ENCODE measurements at places on chromosomes 7 and 10.

GRCh38 chr10:14686356-14686755 lies 88.3 kb downstream of the FAM107B start:
- DNase-seq: no peak

DNA sequence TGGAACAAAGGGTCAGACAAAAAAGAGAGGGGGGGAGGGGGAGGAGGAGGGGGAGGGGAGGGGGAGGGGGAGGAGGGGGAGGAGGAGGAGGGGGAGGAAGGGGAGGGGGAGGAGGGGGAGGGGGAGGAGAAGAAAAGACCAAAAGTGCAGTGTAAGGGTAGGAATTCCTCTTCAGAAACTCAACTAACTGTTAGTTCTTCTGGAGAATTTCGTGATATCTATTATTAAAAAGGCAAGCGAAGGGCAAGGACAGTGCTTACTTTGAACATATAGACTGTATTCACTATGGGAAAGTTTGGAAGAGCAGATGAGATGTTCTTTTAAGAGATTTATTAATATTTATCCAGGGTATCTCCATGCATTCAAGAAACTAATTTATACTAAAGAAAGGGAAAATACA lies 258.1 kb downstream of the CACNA2D1 start:
- no peak for DNase-seq

- DNase-seq: peak; percentile 44
These were observed 157.9 kb downstream of the PLXDC2 start for GRCh38 chr10:19974138-19974537.

DNA sequence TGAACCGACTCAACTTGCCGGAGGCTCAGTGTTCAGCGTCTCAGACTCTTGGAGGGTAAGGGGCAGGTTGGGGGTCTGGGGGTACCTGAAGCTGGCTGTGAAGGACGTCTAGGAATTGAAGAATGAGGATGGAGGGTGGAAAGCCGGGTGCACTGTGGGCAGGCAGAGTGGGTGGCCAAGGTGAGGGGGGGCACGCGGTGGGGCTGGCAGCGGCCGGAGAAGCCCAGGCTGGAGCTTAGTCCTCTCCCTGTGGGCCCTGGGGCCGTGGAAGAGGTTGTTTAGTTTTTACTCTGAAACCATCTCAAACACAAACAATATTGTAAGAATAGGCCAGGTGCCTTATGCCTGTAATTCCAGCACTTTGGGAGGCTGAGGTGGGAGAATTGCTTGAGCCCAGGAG lies 83.4 kb downstream of the UNCX start:
- DNase-seq: no peak

- peak; percentile 47 for DNase-seq
These were observed 33.4 kb downstream of the CCDC6 start for GRCh38 chr10:59872892-59873463.

- DNase-seq: no peak
These were observed 80.7 kb downstream of the SLC37A3 start for GRCh38 chr7:140317597-140317996.

- DNase-seq: no peak
These were observed 14.0 kb downstream of the RBP3 start for GRCh38 chr10:47362199-47362598.

DNA sequence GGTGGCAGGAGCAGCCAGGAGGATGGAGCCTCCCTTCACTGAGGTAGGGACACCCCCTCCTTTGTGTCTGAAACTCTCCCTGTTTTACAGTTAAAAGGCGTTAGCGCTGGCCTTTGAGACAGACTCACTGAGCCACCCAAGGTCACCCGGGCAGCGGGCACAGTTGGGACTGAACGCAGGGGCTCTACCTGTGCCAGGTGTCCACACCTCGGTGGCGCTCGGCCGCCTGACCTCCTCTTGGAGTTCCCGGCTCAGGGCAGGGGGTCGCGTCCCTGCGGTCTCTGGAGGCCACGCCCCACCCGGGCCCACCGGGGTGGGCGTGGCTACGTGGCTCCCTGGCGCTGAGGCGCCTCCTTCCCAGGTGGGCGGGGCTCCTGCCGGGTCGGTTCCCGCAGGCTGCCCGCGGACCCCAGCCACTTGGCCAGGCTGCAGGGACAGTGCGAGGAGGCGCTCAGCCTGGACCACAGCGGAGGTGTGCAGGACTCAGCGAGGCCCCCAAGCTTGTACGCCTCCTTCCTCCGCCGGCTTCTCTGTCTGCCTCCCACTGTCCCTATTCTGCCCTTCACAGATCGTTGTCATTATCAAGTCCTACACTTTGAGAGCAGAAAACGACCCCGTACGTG lies 39.9 kb upstream of the LEP start:
- no peak for DNase-seq

GRCh38 chr7:88101769-88102168 lies 118.1 kb downstream of the SRI start:
- DNase-seq: no peak

GRCh38 chr7:105643384-105643783 lies 62.1 kb upstream of the EFCAB10 start:
- peak; percentile 47 for DNase-seq

DNA sequence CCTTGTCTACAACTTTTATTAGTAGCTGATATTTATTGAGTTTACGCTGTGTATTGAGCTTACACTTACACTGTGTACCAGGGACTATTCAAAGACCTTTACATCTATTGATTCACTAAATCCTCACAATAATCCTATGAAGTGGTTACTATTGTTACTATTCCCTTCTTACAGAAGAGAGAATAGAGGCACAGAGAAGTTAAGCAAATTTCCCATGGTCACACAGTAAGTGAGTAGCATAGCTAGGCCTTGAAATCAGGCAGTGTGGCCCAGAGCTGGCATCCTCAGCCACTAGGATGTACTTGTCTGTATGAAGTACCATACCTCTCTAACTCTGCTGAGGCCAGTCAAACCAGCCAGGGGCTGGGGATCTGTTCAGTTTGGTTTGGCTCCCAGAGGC lies 7.6 kb downstream of the COL13A1 start:
- no peak for DNase-seq

- no peak for DNase-seq
These were observed 55.3 kb upstream of the YAE1 start for GRCh38 chr7:39510864-39511354.

DNA sequence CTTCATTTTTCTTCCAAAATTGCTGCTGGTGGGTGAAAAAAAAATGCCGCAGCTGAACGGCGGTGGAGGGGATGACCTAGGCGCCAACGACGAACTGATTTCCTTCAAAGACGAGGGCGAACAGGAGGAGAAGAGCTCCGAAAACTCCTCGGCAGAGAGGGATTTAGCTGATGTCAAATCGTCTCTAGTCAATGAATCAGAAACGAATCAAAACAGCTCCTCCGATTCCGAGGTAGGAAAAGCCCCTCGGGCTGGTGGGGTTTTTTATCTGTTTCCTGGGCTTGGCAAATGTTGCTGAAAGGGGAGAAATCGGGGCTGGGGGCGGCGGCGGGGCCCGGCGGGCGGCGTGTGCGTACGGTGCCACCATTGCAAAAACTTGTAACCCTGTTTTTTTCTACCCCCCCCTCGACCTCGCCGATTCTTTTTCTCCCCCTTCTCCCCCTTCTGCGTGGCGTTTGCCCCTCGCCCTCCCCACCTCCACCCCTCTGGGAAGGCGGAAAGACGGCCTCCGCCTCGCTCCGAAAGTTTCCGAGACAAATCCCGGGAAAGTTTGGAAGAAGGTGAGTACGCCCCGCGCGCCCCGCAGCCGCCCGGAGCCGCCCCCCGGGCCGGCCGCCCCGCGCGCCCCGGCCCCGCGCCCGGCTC lies 789 bp downstream of the TCF7L2 start:
- DNase-seq: peak; percentile 66

Data from right hindlimb (tissue), 1 donor.